NCI-H2107 (cell line): ENCODE measurements at places on chromosomes 7 and 10.

- DNase-seq = no peak
Observed at GRCh38 chr7:43735802-43736603, 6.7 kb upstream of the COA1 start.

DNA sequence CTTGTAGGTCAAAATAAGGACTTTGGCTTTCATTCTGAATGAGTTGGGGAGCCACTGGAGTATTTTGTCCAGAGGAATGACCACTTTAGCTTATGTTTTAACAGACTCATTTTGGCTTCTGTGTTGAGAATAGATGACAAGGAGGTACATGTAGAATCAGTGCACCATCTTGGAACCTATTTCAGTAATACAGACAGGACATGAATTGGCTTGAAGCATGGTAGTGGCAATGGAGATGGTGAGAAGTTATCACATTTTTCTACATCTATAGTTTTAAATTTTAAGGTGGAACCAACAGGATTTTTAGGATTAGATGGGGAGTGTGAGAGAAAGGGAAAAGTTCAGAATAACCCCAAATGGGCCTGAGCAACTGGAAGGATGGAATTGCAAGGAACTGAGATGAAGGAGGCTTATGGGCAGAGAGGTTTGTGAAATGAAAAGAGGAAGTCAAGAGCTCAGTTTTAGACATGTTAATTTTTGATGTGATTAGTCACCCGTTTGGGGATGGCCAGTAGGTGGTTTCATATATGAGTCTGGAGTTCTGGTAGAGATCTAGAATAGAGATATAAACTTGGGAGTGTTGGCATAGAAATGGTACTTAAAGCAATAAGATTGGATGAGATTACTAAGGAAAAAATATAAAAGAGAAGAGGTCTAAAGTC lies 89.2 kb upstream of the JAZF1 start:
- DNase-seq = no peak

DNA sequence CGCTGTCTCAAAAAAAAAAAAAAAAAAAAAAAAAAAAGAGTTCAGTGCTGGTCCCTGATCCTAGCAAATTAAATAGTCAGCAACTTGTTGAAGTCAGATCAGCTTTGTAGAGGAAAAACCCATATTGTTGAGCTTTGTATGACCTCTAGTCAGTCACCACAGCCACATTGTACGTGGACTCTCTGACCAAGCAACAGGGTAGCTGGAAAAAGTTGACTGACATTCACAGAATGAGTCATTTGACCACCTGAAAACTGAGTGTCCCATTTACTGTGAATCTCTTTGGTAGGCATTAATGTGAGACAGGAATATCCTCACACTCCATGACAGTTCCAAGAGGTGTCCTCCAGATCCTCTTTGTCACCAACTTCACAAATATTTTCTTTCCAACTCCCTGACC lies 371.1 kb downstream of the LRRTM3 start:
- DNase-seq = no peak

DNA sequence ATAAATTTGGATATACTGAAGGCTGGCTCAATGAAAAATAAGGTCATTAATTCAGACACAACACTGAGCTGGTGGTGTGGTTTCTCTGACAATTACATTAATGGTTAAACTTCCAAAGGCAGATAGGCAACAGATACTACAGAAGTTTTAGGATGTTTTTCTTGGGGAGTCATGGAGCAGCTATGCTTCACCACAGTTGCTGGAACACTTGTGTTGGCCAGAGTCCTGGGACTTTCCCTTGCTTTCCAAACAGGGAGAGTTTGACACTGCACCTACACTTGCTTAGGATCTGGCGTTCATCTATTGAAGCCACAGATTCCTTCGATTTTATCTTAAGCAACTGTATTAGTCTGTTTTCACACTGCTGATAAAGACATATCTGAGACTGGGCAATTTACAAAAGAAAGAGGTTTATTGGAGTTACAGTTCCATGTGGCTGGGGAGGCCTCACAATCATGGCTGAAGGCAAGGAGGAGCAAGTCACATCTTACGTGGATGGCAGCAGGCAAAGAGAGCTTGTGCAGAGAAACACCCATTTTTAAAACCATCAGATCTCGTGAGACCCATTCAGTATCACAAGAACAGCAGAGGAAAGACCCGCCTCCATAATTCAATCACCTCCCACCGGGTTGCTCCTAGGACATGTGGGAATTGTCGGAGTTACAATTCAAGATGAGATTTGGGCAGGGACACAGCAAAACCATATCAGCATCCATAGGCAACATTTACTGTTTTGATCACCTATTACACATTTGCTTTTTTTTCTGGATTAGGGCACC lies 27.8 kb upstream of the TMEM178B start:
- no peak for DNase-seq

- DNase-seq = no peak
Observed at GRCh38 chr7:70056363-70056762, 458.1 kb downstream of the AUTS2 start.

DNA sequence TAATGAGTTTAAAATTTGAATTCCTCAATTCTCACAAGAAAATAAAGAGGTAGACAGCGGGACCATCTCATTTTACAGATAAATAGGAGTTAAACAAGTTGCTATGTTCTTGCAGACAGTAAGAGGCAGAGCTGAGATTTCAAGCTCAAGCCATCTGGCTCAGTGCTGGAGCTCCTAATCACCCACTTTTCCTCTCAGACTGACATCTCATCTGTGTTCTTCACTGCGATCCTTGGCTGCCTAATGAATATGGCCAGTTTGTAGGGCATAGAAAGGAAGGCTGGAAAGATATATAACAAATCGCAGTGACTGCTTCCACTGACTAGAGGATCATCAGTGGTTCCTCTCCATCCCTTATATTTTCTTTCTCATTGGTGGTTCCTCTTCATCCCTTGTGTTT lies 151.2 kb downstream of the MPP7 start:
- DNase-seq = no peak

DNA sequence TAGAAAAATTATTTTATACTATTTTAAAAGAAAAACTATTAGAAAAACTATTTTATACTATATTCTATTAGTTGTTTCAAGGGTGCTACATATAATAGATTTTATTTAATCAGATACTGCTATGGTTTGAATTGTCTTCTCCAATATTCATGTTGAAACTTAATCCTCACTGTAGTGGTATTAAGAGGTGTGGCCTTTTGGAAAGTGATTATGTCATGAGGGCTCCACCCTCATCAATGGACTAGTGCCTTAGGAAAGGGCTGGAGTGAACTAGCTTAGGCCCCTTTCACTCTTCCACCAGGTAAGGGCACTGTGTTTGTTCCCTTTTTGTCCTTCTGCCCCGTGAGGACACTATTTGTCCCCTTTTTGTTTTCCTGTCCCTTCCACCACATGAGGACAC lies 111.6 kb downstream of the ATE1 start:
- DNase-seq = no peak

DNA sequence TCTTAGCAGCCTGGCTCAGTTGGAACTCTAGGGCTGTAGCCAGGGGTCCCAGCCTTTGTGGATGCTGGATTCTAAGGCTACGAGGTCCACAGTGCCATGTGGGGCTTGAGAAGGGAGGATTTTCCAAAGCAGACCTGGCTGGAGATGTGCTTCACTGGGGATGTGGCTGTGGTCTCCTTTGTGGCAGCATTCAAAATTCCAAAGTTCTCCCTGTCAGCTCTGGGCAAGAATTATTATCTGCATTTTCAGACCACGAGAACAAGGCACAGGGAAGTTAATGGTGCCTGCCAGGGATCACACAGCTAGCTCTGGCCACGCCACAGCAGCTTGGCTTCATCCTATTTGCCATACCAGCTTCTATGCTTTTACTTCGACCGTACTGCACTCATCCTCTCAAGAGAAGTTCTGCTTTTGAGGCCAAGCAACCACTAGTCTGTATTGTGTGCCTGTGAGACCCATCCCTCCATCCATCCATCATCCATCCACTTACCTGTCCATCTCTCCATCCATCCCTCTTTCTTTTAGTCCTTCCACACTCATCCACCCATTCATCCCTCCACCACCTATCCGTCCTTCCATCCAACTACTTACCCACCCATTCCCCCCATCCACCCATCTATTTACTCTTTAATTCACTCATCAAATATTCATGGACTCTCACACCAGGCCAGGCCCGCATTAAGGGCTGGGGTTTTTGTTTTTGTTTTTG lies 71.5 kb downstream of the ZMIZ1 start:
- DNase-seq = no peak

DNA sequence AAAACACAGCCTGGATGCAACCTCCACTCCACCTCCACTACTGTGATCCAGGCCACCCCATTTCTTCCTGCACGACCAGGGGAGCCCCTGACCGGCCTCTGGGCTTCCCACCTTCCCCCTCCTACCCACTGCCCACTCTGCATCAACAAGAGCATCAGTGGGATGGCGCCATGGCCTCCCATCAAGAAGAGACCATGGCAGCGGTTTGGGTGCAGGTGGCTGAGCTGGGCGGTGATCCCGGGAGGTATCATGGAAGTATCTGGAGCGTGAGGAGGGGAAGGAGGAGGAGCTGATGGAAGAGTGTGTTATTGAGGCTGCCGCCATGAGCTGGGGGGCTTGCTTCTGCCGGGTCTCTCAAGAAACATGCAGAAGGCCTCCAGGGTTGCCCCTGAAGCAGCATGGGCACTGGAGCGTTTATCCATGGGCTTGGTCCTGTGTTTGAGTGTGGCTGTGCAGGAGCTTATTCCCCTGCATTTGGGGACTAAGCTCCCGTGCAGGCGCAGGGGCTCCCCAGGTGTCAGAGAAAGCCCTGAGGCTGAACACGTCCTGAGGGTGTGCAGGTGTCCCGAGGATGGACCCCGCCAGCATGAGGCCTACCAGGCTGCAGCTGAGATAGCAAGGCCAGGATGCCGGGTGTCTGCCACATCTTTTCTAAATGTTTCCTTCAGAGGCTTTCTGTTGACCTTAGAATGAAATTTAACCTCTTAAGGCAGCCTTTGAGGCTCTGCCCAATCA lies 99.2 kb upstream of the PCBD1 start:
- no peak for DNase-seq

GRCh38 chr7:464454-465401 lies 54.9 kb downstream of the PDGFA start:
- DNase-seq = no peak

DNA sequence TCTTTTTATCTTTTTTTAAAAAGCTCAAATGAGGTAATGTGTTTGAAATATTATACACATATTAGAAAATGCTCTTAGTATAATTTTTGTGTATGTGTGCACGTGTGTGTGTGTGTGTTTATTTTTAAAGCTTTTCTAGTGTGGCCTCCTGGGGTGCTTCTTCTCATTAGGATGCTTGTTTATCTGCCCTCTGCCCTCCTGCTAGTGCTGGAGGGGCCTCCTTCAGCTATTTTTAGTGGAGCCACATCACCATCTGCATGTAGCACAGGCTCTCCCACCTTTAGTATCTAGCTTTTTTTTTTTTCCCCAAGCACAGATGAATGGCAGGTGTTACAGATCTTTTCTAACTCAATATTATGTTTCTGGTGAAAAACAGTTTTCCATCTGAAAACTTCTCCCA lies 155.7 kb upstream of the TMEM229A start:
- no peak for DNase-seq

GRCh38 chr10:34615770-34616169 lies 199.3 kb downstream of the PARD3 start:
- DNase-seq = no peak

DNA sequence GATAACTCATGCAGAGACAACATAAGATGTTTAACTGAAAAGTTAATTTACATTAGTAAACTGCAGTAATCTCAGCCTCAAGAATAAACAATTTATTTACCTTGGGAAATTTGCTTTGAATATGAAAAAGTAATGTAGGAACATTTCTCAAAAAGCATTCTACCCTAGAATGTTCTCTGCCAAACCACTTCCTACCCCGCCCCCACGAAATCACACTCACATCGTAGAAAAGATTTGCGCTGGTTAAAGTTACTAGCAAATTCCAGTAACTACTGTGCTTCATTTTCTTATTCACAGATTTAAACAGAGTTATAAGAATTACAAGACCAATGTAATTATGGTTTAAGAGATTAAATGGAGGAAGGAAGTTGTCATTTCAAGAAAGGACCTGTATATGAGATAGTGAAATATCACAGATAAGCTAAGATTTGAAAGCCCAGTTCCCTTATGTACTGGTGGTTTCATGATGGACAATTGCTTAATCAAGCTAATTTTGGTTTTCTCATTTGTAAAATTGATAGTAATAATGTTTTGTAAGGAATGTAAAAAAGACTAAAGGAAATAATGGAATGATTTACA lies 175.4 kb downstream of the GNAI1 start:
- no peak for DNase-seq

- DNase-seq = no peak
Observed at GRCh38 chr7:112383671-112384417, 66.4 kb upstream of the IFRD1 start.

- DNase-seq = no peak
Observed at GRCh38 chr10:11548065-11548767, 63.2 kb downstream of the USP6NL start.

GRCh38 chr7:64884085-64884912 lies 18.8 kb upstream of the ZNF273 start:
- DNase-seq = no peak

DNA sequence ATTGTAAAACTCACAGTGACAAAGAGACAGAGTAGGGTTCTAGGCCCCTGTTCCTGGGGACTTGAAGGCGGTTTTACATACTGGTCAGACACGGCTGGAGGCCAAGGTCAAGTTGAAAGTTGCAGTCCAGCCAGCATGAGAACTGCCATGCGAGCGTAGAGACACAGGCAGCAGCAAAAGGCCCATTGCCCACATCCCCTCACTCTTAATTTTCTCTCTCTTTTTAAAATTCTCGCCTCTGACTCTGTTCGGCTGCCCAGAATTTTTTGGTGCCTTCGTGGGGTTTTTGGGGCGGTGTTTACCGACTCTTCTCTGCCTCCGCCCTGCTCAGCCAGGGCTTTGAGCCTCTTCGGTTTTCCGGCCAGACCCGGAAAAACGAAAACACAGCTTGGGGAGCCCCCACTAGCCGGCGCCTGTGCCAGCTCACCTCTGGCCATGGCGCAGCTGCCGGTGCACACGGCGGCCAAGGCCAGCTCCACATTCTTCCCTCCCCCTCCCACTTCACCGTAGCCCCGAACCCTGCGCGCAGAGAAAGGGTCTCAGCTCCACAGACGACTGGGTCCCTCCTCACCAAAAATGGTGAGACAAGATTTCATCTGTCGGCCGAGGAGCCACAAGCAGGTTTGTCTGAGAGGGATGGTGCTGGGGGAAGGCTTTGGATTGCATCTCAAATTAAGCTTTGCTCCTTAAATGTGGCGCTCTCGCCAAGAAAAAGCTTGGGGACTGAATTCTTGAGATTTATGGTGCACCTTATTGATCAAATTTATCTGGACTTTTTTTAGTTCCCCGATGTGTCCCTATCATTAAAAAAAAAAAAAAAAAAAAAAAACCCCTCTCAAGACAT lies 2.3 kb upstream of the HOXA13 start:
- no peak for DNase-seq

GRCh38 chr10:75335983-75336382 lies 65.6 kb downstream of the ZNF503 start:
- no peak for DNase-seq

GRCh38 chr7:24227068-24227467 lies 56.9 kb upstream of the NPY start:
- no peak for DNase-seq

DNA sequence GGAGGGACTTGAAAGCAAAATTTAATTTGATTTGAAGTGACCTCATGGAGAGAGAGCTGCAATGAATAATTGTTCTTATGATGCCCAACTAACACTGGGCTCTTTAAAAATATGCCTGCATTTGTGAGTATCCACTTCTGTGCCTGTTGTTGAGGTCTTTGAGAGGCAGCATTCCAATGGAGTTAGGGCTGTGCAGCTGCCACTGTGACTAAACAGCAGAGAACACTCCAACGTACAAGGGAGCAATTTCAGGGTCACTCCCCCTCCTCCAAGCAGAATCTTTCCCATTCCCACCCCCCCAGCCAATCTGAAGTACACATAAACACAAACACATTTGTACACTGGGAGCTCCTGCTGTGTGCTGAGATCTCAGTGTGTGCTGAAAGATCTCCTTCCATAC lies 28.0 kb upstream of the GSAP start:
- no peak for DNase-seq
